Left ventricle myocardium inferior (tissue), 1 donor: ENCODE measurements at places on chromosomes 7 and 10. TPM values are rescaled to one million over a fixed set of nuclear protein-coding genes. Genes with fewer than 3 reads are reported as not detected.

Gene GPRIN2
- total RNA-seq, result not detected

Gene ELAPOR2
- 3.9 TPM for total RNA-seq

Gene GPR15LG
- not detected for total RNA-seq

Gene DNAJC2
- total RNA-seq, result 13.9 TPM

DNA sequence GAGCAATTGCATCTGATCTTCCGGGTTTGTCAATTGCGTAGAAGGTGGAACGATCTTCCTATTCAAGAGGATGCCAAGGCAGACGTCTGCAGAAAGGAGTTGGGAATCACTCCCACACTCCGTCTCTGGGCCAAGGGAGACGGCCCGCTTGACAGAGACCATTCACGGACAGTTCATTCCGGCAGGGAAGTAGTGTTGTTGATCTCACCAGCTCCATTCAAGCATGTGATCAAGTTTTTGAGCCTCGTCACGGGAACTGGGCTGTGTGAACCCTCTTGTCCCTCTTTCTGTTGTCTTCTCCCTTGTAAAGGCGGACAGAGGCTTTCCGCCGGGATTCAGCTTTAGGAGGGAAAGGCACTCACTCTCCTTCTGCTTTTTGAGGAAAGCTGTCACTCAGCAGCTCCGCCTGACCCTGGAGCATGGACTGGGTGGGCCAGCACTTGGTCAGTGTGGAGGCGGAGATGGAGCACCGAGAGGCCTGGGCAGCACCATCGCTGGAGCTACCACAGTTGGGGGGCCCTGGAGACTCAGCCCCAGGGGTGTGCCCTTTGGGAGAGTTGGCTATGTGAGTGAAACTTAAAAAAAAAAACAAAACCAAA is 44.9 kb downstream of the SPDYE5 start:
- H3K27ac ChIP-seq, result no peak overlapping the region
- no peak for DNase-seq
- no peaks in the 10 kb centered on the region for H3K27me3 ChIP-seq
- H3K4me3 ChIP-seq, result no peak overlapping the region
- H3K4me1 ChIP-seq, result no peaks in the 10 kb centered on the region

GRCh38 chr10:21413680-21414079 is 111.8 kb downstream of the SKIDA1 start:
- H3K27me3 ChIP-seq, result no peaks in the 10 kb centered on the region
- H3K27ac ChIP-seq, result no peak overlapping the region
- DNase-seq, result no peak
- no peaks in the 10 kb centered on the region for H3K4me1 ChIP-seq
- no peak overlapping the region for H3K4me3 ChIP-seq

GRCh38 chr7:144513334-144513733 is 109.8 kb upstream of the NOBOX start:
- peaks cover 12% of the 10 kb centered on the region for H3K4me1 ChIP-seq
- H3K27me3 ChIP-seq, result no peaks in the 10 kb centered on the region
- H3K36me3 ChIP-seq, result no peaks in the 10 kb centered on the region

- H3K27ac ChIP-seq, result no peak overlapping the region
- no peaks in the 10 kb centered on the region for H3K36me3 ChIP-seq
- no peaks in the 10 kb centered on the region for H3K27me3 ChIP-seq
- DNase-seq, result no peak
- no peak overlapping the region for H3K4me3 ChIP-seq
These were observed 939.9 kb upstream of the GHITM start for GRCh38 chr10:83199374-83199773.
